ENCODE measurements at places on chromosomes 1 and 21.

- no peak for DNase-seq
Measured at GRCh38 chr1:28538286-28538685, 14.6 kb upstream of the TRNAU1AP start.

DNA sequence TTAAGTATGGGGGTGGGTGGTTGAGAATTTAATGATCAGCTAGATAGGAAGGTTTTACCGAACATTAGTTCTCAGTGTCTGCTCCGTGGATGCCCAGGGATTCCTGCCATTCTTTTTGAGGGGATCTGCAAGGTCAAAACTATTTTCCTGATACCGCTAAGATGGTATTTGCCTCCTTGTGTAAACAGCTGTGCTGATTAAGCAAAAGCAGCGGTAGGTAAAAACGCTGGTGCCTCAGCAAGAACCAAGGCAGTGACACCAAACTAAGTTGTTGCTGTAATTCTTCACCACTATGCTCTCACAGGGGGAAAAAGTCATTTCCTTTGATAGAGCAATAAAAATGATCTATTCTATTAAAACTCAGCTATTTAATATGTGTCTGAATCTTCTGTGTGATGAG lies 229.0 kb downstream of the FMN2 start:
- no peak for DNase-seq

DNA sequence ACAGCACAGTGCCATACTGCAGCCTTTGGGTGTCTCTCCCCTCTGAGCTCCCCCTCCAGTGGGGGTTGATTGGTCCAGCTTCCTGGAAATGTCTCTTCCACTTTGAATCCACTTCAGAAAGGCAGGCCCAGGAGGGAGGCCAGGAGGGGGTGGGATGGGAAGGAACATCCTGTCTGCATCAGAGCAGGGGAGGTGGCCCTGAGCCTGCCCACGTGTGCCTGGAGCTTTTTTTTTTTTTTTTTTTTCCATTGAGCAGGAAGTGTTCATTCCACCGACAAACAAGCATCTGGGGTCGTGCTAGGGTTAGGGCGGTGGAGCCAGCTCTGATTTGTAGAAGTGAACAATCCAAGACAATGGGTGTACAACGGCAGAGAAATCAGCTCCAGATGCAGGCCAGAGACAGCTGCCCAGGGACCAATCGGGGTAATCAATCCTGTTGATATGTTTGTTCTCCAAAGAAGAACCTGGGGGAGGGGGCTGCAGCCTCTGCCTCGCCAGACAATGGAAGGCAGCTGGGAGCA lies 93.3 kb downstream of the SSBP3 start:
- no peak for DNase-seq

- no peak for DNase-seq
Measured at GRCh38 chr1:182635871-182636270, 31.7 kb upstream of the RGS16 start.

DNA sequence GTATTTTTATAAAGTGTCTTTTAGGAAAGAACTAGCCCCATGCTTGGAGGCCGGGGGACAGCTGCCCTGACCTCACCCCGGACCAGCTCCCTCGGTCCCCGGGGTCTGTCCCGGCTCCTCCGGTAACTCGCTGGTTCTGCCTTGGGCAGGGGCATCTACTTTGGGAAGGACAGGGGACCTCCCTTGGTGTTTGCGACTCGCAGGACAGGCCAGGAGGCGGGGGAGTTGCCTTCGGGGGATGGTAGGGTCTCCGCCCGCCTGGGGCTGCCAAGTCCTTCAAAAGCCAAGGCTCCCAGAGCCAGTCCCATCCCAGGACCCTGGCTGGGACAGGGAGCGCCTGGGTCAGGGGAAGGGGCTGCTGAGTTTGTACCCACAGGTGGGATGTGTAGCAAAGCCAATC lies 157.9 kb downstream of the PEX14 start:
- no peak for DNase-seq

GRCh38 chr1:3864884-3865283 lies 7.6 kb downstream of the DFFB start:
- no peak for DNase-seq

- no peak for DNase-seq
Measured at GRCh38 chr21:18840239-18840638, 436.7 kb upstream of the TMPRSS15 start.

- DNase-seq: no peak
Measured at GRCh38 chr1:160544647-160545046, 21.6 kb upstream of the SLAMF6 start.

GRCh38 chr21:14073615-14074014 lies 137.1 kb downstream of the LIPI start:
- DNase-seq: no peak

GRCh38 chr1:107139833-107140702 lies 771 bp upstream of the NTNG1 start:
- DNase-seq: peak; percentile 2

DNA sequence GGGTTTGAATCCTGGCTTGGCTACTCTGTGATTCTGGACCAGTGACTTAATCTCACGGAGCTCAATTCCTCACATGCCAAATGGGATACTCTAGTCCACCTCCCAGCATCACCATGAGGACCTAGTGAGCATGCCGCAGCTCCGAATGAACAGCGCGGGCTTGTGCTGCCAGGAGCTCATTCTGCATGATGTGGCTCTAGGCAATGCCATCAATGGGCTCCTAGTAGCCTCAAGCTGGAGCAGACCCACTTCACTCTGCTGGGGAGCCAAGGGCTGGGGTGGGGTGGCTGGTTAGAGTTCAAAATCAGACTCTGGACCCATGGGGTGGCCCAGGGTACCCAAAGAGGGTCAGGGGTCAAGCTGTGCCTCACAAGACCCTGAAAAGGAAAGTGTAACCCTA lies 41.5 kb downstream of the CDK18 start:
- no peak for DNase-seq

GRCh38 chr1:192581131-192581927 lies 5.8 kb downstream of the RGS1 start:
- no peak for DNase-seq

GRCh38 chr1:20711285-20712214 lies 6.3 kb downstream of the KIF17 start:
- DNase-seq: no peak

- no peak for DNase-seq
Measured at GRCh38 chr1:200916681-200917080, 22.0 kb downstream of the INAVA start.

DNA sequence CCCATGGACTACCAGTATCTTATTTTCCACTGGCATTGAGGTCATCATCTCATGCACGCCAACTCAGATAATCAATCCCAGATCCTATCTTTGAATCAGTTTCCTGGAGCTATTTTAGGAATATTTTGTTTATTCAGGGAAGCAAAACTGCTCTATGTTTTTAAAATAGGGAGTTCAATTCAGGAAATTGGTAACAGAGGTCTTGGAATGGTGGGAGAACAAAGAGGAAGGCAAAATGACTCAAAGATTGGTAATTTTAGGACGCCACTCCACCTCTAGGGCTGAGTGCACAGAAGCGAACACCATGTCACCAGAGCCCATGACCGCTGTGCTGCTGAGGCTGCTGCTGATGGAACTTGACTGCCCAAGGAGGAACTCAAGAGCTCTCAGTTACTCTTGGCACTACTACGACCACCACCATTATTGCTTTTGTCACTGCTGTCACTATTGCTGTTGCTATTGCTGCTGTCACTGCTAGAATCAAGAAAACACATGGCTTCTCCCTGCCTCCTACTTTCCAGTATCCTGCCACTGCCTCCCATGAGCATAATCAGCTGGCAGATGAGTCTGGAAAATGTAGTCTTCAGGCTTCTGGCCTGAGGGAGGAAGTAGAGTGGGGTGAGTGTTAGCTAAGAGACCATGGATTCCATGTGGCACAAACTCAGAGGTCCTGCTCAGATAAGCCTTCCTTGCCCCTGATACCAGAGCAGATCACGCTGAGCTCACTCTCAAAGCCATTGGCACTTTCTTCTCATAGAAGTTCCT lies 71.6 kb upstream of the CNIH3 start:
- no peak for DNase-seq

DNA sequence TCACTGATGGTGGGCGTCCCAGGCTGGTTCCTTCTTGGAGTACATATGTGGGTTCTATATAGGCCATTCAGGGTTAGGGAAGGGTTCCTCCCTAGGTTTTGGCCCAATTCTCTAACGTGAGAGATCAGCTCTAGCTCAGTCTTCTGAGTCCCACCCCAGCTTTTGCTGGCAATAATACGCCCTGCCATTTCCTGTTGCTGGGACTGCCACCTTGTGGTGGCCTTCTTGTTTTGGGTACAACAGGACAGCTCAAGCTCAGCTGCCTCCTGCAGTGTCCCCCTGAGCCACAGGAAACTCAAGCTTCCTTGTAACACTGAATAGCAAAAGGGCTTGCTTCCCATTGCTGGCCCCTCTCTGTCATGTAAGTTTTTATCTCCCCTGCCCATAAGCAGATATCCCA lies 77.8 kb downstream of the BACH1 start:
- no peak for DNase-seq

GRCh38 chr1:214155987-214156625 lies 124.9 kb upstream of the SMYD2 start:
- DNase-seq: no peak

- DNase-seq: no peak
Measured at GRCh38 chr1:86841116-86841515, 72.8 kb downstream of the SELENOF start.

DNA sequence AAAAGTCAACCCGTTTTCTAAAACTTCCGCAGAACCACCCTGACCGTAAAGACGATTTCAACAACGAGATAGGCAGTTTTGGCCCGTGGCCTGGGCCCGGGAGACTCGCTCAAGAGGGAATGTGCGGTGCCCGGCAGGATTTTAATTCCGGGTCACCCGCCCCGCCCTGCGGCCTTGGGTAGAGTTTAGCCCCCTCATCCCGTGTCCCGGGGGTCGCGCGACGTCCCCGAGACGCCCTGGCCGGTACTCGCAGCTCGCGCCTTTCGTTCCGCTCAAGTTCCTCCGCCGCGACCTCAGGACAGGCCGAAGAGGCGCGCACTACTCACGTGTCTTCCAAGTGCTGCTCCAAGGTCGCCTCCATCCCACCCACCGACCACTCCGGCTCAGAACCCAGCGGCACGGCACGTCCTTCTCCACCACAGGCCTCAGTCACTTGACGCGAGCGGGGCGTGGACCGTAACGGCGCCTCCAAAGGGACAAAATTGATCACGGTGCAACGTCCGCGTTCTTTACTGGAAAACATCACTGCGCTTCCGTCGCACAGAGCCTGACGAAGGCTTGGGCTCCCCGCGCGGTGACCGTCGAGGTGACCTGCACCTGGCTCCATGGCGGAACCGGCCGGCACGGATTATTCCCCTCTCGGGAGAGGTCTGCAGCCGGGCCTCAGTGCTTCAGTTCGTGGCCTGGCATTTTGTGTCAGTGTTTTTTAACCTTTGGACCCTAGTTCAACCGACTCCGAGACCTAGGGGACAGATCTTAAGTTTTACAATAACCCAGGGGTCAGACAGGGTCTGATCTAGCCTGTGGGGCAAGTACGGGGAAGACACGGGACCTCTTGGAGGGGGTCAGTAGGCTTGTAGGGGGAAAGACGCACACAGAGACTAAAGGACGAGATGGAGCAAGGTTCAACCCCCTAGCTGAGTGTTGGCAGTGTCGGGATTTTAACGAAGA lies at the start of gene LAMTOR5:
Gene LAMTOR5 (minus strand): TSS at position 435 of the 951 bp plus-strand sequence. CDS start 74 bp downstream, at position 361.
- peak; percentile 91 for DNase-seq

- DNase-seq: no peak
Measured at GRCh38 chr1:90963651-90964050, 58.2 kb downstream of the ZNF644 start.

DNA sequence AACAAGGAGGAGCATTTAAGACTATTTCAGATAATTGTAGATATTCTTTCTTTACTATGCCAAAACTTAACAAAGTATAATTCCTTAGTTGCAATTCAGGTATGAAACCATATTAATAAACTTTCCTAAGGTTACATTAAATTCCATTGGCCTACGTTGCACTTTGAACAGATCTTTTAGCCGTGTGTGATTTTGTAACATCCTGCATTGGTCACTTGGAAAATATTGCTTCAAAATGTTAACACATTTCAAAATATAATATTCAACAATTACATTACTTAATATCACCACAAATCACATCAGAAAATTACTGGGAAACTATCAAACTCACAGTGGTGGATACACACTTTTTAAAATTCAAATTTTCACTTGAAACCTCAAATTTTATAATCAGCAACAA lies 20.2 kb downstream of the ETS2 start:
- no peak for DNase-seq

GRCh38 chr1:157477419-157477818 lies 74.9 kb downstream of the FCRL5 start:
- DNase-seq: no peak

- DNase-seq: no peak
Measured at GRCh38 chr1:40789661-40790430, 6.3 kb downstream of the KCNQ4 start.

GRCh38 chr1:109113590-109114341 lies at the start of gene ELAPOR1:
Gene ELAPOR1 (plus strand): TSS chr1:109114115. CDS start chr1:109114184, 69 bp downstream.
- DNase-seq: peak; percentile 81

DNA sequence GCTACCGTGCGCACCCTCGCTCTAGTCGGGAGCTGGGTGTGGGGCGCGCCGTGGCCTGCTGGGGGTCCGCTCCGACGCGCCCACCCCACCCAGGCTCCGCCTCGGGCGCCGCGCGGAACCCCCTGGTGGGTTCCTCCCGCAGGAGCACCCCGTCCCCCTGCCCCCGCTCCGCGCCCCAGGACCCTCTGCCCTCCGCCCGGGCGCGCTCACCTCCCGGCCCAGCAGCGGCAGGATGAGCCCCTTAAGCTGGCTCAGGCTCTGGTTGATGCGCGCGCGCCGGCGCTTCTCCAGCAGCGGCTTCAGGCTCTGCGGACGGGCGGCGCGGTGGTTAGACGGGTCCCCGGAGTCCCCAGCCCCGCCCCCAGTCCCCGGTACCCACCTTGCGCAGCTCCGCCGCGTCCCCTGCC lies 319 bp downstream of the HES2 start:
- DNase-seq: no peak

DNA sequence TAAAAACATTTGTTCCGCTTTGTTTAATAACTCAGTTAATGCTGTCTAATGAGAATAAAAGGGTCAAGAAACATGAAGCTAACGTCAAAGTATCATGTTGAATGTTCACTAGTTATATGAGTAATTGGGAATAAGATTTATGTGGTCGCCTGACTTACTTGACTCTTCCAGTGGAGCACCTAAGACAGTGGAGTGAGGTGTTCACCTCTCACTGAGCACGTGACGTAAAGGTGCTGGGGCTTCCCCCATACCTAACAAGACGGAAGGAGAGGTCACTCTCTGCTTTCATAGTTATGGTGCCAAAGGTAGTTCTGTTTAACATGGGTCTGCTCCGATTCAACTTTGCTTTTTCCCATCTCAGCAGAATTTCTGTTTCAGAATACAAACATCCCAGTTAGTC lies 686 bp downstream of the KMO start:
- DNase-seq: no peak

- DNase-seq: no peak
Measured at GRCh38 chr1:68908316-68908715, 411.4 kb upstream of the DEPDC1 start.

GRCh38 chr1:74199504-74199903 lies 1.5 kb downstream of the FPGT start:
- no peak for DNase-seq

DNA sequence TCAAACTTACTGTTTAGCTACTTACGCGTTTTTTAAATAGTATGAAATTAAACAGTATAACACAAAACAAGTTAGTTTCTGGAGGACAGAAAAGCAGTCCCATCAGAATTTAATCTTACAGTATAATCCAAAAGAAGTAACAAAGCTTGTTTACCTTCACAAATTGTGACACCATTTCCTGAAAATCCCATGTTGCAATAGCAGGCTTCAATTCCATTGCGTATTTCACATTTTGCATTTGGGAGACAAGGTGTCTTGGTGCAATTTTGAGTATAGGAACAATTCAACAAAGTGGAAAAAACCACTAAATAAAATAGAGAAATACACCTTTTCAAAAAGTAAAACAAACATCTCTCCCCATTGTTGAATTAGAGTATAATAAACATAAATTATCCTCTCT lies 1.6 kb downstream of the ADGRL4 start:
- no peak for DNase-seq

Measured in stimulated activated CD4-positive, alpha-beta T cell treated with anti-CD3 and anti-CD28 coated beads, TNF-alpha, amount 100 ng/mL, for 24 hours (primary cell).